ENCODE measurements at places on chromosomes 3 and 15. TPM values are rescaled to one million over a fixed set of nuclear protein-coding genes. Genes with fewer than 3 reads are reported as not detected.
A peak's percentile ranks its signal among the peaks of the same experiment; 100 is the strongest.

GRCh38 chr15:95302206-95302605 is 1028.3 kb upstream of the NR2F2 start:
- no peak for DNase-seq

- DNase-seq: no peak
Observed at GRCh38 chr3:154664714-154665113, 234.7 kb upstream of the GPR149 start.

GRCh38 chr15:40714144-40714543 is 19.2 kb downstream of the RAD51 start:
- DNase-seq: no peak

DNA sequence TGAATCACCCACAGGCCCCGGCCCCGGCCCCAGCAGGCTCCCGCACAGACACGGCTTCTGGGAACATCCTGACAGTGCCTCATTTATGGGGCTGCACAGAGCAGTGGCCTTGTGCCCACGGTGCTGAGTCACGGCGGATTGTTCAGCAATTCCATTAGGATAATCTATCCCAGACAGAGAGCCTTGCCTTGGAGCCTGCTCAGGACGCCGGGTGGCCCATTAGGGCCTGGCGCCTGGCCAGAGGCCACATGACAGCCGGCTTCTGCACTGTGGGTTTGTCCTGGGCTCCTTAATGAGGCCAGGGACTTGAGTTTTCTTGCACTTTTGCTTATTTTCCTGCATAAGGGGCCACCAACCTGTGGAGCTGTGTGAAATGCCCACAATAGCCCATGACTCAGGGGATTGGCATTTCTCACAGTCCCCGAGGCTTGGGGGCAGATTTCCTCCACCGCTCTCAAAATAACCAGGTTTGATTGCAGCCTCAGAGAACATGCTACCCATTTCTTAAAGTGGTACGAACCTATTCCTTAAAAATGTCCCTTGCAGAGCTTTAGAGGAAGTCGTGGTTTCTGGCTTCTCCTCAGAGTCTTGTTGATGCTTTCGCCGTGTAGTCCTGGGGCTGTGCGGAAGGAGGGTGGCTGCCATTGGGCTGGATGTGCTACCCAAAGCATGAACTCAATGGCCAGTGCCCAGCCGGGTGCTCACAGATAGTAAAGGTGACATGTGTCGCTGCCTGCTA is 19.0 kb downstream of the SYNM start:
- DNase-seq: peak; percentile 93

DNA sequence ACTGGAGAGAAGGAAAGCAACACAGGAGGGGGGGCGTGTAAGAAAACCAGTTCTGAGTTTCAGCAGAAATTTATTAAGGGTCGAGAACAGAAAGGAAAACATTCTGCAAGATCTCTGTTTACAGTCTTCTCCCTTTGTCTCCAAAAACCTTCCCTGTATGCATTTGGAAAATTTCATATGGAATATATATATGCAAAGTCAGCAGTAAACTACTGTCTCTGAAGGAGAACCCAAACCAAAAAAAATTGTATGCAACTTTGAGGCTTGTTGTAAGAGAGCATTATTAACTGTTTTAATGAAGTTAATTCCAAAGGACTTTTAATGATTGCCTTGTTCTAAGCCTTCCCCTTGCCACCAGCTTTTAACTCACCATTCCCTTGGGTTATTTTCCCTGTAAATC is 238.2 kb upstream of the GPR149 start:
- no peak for DNase-seq

Gene TMEM39A
- total RNA-seq: 21.0 TPM

Gene SCAMP5
- 0.53 TPM for total RNA-seq
